GM23338 (cell line): ENCODE measurements at places on chromosomes 4 and X.

GRCh38 chr4:64682481-64682880, 273.2 kb upstream of the TECRL start:
- DNase-seq: no peak

DNA sequence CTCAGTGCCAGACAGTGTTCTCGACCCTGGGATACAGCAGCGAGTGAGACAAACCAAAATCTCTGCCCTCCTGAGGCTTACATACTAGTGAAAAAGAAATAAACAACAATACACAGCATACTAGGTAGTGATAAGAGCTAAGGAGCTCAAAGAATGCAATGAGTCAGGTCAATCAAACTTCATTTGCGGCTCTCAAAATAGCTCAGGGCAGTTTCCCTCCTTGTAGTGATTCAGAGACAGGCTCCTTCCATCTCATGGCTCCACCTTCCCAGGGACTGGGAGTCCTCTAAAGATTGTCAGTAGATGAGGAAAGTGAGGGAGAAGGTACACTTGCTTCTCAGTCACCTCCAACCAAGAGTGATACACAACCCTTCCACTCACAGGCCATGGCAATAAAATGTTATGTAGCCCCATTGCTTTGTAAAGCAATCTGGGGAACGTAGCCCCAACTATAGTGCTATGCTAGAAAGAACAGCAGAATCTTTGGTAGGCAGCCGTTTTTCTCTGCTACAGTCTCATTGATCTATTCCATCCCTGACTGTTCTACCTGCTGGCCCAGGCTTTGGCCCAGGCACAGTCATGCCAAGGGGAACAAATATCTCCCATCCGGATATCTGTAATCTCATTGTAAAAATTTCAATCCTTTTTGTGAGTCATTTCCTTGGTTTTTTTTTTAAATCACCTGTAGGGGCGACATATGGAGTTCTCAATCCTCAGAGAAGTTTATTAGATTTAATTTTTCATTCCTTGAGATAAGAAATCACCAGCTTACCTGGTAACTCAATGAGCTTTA, 183.1 kb upstream of the S100G start:
- DNase-seq: no peak

GRCh38 chr4:101806914-101807313, 16.4 kb downstream of the BANK1 start:
- DNase-seq: no peak

GRCh38 chr4:74407891-74408290, 37.0 kb upstream of the AREG start:
- DNase-seq: no peak
